ENCODE measurements at places on chromosomes 6 and 20.

GRCh38 chr6:107344981-107345380 lies 114.4 kb downstream of the PDSS2 start:
- DNase-seq: no peak

DNA sequence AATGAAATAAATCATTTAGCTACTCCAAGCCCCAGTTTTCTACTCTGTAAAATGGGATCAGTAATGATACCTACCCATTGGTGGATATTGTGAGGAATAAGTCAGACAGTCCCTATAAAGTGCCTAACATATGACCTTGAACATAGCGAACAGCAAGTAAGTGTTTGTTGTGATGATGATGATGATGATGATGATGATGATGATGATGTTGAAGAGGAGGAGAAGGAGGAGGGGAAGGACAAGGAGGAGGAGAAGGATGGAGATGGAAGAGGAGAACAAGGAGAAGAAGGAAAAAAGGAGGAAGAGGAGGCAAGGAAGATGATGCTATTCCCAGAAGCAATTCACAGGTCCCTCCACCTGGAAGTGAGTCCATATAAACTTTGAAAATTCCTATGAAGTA lies 264.3 kb downstream of the MAFB start:
- DNase-seq: no peak

- no peak for DNase-seq
These were observed 4.6 kb upstream of the EDEM2 start for GRCh38 chr20:35151736-35152135.

DNA sequence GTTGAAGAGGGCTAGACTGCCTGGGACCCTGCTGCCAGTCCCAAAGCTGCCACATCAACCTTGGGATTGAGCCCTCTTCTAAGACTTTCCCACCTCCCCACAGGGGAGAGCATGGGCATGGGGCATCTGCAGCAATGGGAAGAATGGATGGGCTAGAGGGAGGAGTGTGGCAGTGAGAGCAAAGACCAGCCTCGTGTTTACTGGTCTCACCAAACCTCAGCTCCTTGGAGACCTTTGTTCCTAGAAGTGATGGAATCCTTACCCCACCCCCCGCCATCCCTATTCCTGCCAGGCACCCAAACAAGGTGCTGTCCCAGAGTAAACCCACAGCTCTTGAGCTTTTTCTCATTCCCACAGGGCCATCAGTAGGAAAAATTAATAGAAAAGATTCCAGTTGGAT lies 20.0 kb upstream of the ARMC12 start:
- no peak for DNase-seq

GRCh38 chr6:167122827-167123657 lies at the start of gene CCR6:
Gene CCR6, plus strand, starts transcription at chr6:167123096. Its CDS starts 13,039 bp downstream, at chr6:167136135.
- no peak for DNase-seq

- DNase-seq: no peak
These were observed 230.0 kb upstream of the SULF2 start for GRCh38 chr20:48015141-48015910.

- DNase-seq: peak; percentile 94
These were observed 55.0 kb downstream of the TRIM38 start for GRCh38 chr6:26017632-26017966.

All from EL (cell line).